Neural progenitor cell (in vitro differentiated cells): ENCODE measurements at places on chromosomes 7 and 10. TPM values are rescaled to one million over a fixed set of nuclear protein-coding genes. Genes with fewer than 3 reads are reported as not detected.

- no peak overlapping the region for H3K27ac ChIP-seq
- H3K27me3 ChIP-seq: no peaks in the 10 kb centered on the region
- H3K4me1 ChIP-seq: peaks cover 7% of the 10 kb centered on the region
- DNase-seq: no peak
- H3K4me3 ChIP-seq: no peak overlapping the region
These were observed 20.0 kb downstream of the TCF7L2 start for GRCh38 chr10:112970021-112970420.

- no peak overlapping the region for H3K27ac ChIP-seq
- peak; percentile 71 for DNase-seq
- no peaks in the 10 kb centered on the region for H3K27me3 ChIP-seq
- H3K4me1 ChIP-seq: peaks cover 17% of the 10 kb centered on the region
- H3K4me3 ChIP-seq: peak overlapping the region; percentile 41
These were observed 105.4 kb upstream of the FAM133B start for GRCh38 chr7:92695308-92696261.

DNA sequence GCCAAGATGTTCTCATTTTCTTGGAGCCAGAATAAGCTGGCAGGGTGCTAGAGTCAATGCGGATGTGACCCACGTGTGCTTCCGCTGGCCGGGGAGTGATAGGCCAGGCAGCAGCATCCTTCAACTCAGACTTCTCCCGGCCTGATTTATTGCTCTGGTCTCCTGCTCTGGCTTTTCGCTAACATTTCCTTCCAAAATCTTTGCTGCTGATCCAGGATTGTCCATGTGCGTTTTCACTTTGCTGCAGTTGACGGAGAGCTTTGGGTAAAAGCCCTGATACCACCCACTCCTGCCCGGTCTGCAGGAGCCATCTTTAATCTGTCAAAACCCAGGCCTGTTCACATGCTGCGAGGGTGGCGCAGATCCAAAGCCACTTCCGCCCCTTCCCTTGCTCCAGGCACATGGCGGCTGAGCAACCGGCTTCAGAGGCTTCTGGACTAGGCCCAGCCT, 106.8 kb downstream of the CYP26A1 start:
- DNase-seq: no peak
- H3K4me1 ChIP-seq: no peaks in the 10 kb centered on the region
- no peaks in the 10 kb centered on the region for H3K36me3 ChIP-seq
- H3K27ac ChIP-seq: no peak overlapping the region
- H3K4me3 ChIP-seq: no peak overlapping the region

GRCh38 chr7:31857172-31857571, 170.2 kb downstream of the PPP1R17 start:
- no peak overlapping the region for H3K4me3 ChIP-seq
- H3K4me1 ChIP-seq: peaks cover 14% of the 10 kb centered on the region
- no peak overlapping the region for H3K27ac ChIP-seq
- H3K36me3 ChIP-seq: no peaks in the 10 kb centered on the region
- no peak for DNase-seq
- H3K27me3 ChIP-seq: no peaks in the 10 kb centered on the region

DNA sequence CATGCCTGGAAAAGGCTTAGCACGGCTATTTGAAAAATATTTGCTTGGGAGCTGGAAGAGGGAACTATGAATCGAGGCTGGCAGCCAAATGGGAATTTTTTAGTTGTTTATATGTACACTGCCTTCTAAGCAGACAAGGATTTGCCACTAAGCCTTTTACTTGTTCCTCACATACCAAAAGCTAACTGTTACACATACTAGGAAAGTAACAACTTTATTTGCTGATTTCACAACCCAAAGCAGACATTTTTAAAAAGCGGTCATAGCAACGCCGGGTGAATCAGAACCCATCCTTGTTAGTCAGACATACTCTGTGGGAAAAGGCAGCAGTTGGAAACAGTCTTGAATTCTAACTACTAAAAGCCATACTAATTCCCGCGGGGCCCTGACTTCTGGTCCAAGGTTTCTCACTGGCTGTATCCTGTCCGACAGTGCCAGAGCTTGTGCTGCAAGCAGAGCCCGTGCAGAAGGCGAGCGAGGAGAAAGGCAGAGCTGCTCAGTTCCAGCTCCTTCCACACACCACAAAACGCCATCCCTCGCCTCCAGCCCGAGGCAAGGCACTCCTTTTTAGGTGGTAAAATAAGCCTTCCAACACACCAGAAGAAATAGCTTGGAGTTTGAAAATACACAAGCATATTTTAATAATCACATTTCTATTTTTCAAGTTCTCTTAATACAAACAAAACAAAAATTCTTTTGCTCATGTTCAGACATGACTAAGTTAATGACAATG, 89.2 kb downstream of the RNF216 start:
- no peak overlapping the region for H3K4me3 ChIP-seq
- H3K4me1 ChIP-seq: peaks cover 8% of the 10 kb centered on the region
- peak overlapping the region; percentile 5 for H3K27ac ChIP-seq
- no peaks in the 10 kb centered on the region for H3K36me3 ChIP-seq
- H3K27me3 ChIP-seq: no peaks in the 10 kb centered on the region
- no peak for DNase-seq

GRCh38 chr7:87129332-87129731, 22.9 kb upstream of the DMTF1 start:
- peak; percentile 80 for DNase-seq
- H3K27ac ChIP-seq: peak overlapping the region; percentile 85
- H3K4me3 ChIP-seq: peak overlapping the region; percentile 41
- H3K27me3 ChIP-seq: no peaks in the 10 kb centered on the region
- H3K36me3 ChIP-seq: no peaks in the 10 kb centered on the region

DNA sequence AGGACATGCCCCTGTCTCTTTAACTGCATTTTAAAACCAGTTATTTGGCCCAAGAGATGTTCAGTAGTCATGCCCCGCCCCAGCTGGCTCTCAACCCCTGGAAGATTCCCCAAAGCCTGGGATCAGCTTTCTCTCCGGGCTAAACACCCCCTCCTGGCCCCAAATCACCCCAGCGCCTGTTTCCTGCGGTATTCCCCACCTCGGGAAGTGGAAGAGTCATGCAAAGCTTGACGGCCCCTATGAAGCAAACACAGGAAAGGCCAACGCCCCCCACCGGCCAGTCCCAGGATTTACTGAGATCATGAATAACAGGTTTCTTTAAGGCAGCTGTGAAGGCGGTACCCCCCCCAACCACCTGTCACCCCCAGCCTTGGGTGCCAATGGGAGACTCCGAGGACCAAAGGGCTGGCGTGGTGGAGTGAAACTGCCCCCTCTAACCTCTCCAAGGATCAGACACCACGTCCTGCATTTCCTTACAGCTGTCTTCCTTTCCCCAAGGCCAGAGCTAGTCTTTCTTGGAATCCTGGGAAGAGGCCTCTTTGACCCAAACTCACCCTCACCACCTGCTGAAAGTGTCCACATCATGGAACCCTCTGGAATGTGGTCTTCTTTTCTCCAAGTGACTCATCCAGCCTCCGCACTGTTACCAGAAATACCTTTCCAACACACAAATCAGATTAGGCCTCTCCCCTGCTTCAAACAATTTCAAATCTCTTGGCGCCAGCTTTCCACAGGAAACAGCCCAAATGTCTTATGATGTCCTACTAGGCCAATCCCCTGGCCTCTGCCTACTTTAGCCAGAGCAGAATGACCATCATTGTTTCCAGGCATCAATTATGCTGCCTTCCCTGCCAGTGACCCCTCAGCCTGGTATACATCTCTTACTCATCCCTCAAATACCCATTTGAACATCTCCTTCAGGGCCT, 301.5 kb downstream of the ZEB1 start:
- H3K36me3 ChIP-seq: no peaks in the 10 kb centered on the region
- H3K4me3 ChIP-seq: no peak overlapping the region
- H3K4me1 ChIP-seq: peaks cover 4% of the 10 kb centered on the region

DNA sequence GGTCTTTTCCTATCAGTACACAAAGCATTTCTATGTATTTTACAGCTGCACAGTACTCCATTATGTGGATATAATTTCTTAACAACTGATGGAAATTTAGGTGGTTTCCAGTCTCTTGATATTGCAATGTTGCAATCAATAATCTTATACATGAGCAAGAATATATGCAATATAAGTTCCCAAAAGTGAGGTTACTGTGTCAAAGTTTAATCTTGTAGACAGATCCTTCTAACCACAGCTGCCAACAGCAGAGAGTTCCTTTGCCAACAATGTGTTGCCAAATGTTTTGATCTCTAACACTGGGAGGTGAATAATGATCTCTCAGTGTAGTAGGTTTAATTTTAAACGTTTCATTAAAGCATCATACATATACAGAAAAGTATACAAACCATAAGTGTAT, 54.5 kb downstream of the CUL2 start:
- H3K4me3 ChIP-seq: no peak overlapping the region
- H3K36me3 ChIP-seq: peaks cover 6% of the 10 kb centered on the region
- no peak overlapping the region for H3K27ac ChIP-seq
- H3K4me1 ChIP-seq: peaks cover 3% of the 10 kb centered on the region

DNA sequence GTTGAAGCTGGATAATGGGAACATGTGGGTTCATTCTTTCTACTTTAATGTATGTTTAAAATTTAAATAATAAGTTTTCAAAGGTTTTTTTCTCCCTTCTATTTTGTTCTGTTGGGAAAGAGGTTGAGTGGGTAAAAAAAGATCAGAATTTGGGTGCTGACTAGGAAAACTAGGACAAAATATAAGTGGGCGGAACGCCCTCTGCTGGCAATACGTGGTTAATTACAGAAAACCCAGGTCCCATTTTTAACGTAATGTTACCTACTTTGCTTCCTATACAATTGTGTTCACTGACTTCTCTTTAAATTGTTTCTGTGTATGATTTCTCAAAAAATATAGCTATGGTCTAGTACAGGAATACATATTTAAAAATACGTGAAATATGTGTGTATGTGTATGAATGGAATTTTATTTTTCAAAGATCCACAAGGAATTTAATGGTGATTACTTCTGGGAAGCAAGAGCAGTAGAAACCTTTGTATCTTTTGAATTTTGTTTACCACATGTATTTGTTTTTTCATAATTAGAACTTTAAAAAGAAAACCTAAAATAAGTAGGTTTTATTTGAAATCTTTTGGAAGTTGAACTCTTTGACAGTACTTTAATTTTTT, 8.7 kb downstream of the ECD start:
- no peaks in the 10 kb centered on the region for H3K4me1 ChIP-seq
- no peaks in the 10 kb centered on the region for H3K27me3 ChIP-seq
- no peak overlapping the region for H3K27ac ChIP-seq
- H3K36me3 ChIP-seq: peaks cover 7% of the 10 kb centered on the region

DNA sequence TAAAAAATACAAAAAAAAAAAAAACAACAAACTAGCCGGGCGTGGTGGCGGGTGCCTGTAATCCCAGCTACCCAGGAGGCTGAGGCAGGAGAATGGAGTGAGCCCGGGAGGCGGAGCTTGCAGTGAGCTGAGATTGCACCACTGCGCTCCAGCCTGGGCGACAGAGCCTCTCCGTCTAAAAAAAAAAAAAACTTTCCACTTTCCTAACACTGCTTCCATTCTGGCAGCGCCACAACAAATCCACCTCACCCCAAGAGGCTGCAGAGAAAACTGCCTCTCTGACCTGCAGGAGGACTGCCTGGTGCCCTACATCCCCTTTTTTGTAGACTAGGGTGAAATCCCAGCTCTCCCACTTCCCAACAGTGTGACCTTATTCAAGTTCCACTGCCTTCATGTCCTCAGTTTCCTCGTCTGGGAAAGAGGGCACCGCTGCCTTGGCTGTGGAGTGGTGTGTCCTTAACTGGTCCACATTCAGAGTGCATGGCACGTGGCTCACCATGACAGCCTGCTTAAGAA, 2.6 kb upstream of the MBL2 start:
- no peaks in the 10 kb centered on the region for H3K36me3 ChIP-seq
- H3K27me3 ChIP-seq: no peaks in the 10 kb centered on the region
- no peak overlapping the region for H3K4me3 ChIP-seq
- H3K27ac ChIP-seq: no peak overlapping the region
- no peaks in the 10 kb centered on the region for H3K4me1 ChIP-seq

- no peak for DNase-seq
- no peak overlapping the region for H3K4me3 ChIP-seq
- H3K4me1 ChIP-seq: peaks cover 11% of the 10 kb centered on the region
- H3K27ac ChIP-seq: no peak overlapping the region
- H3K36me3 ChIP-seq: no peaks in the 10 kb centered on the region
These were observed 773.9 kb downstream of the LRMDA start for GRCh38 chr10:76205361-76205760.

GRCh38 chr10:119279441-119279840, 72.1 kb downstream of the GRK5 start:
- no peaks in the 10 kb centered on the region for H3K27me3 ChIP-seq
- peaks cover 8% of the 10 kb centered on the region for H3K4me1 ChIP-seq
- no peaks in the 10 kb centered on the region for H3K36me3 ChIP-seq
- no peak overlapping the region for H3K4me3 ChIP-seq
- no peak overlapping the region for H3K27ac ChIP-seq

GRCh38 chr7:143975617-143976016, 21.0 kb downstream of the OR2F1 start:
- no peak overlapping the region for H3K27ac ChIP-seq
- H3K36me3 ChIP-seq: no peaks in the 10 kb centered on the region
- peak; percentile 40 for DNase-seq
- peaks cover 7% of the 10 kb centered on the region for H3K4me1 ChIP-seq

DNA sequence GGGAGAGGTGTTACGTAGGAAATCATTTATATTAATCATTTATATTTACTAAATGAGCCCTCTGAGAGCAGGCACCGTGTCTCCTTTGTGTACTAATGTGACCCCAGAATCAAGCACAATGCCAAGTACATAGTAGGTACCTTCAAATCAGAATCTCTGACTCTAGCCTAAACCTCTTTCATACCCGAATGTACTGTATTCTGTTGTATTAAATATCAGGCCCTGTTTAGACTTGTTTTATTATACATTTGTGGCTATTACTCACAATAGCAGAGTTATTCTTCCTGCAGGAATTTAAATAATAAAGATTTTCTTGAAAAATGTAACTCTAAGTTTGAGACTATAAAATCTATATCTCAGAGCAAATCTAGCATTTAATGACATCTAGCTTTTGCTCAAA, 297.3 kb downstream of the EXOC4 start:
- H3K27ac ChIP-seq: no peak overlapping the region
- H3K4me1 ChIP-seq: no peaks in the 10 kb centered on the region
- no peaks in the 10 kb centered on the region for H3K27me3 ChIP-seq
- no peak overlapping the region for H3K4me3 ChIP-seq

DNA sequence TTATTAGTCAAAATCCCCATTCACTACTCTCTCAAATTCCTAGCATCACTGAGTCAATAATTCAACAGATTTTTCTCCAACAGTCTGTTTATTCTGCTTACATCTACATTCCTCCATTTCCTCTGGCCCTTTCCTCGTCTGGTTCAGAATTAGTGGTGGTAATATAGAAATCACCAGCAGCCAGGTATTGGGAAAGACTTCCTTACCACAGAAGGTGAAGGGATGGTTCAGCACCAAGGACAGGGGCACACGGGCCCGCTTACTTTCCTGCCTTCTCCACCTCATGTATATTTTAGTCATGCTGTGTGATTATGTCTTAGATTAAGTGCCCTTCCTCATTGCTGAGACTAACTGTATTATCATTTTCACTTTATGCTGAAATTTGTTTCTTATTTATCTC, 70.4 kb upstream of the APBB1IP start:
- H3K4me1 ChIP-seq: no peaks in the 10 kb centered on the region
- no peaks in the 10 kb centered on the region for H3K27me3 ChIP-seq
- no peak overlapping the region for H3K27ac ChIP-seq
- H3K36me3 ChIP-seq: no peaks in the 10 kb centered on the region

GRCh38 chr7:79452495-79453265, 787 bp downstream of the MAGI2 start:
- peak overlapping the region; percentile 60 for H3K4me3 ChIP-seq
- H3K27me3 ChIP-seq: peaks cover 83% of the 10 kb centered on the region
- DNase-seq: peak; percentile 37
- no peaks in the 10 kb centered on the region for H3K36me3 ChIP-seq
- H3K27ac ChIP-seq: no peak overlapping the region

Gene SAMD9
- not detected in 2 replicates for total RNA-seq

Gene ADO
- 28.1 and 36.2 TPM in 2 replicates for total RNA-seq

Gene WAPL
- 52.5 and 79.4 TPM in 2 replicates for total RNA-seq

Gene NODAL
- not detected in 2 replicates for total RNA-seq

Gene WDR86
- 15.0 and 33.0 TPM in 2 replicates for total RNA-seq

Gene ITPRID1
- total RNA-seq: not detected in 2 replicates

Gene HYAL4
- not detected in 2 replicates for total RNA-seq

Gene ARHGAP21
- total RNA-seq: 58.8 and 65.7 TPM in 2 replicates

Gene SLC26A5
- not detected in 2 replicates for total RNA-seq

Gene UNCX
- total RNA-seq: not detected in 2 replicates

Gene METTL27
- 10.5 and 12.0 TPM in 2 replicates for total RNA-seq
